ENCODE measurements at places on chromosomes 5 and 9.

DNA sequence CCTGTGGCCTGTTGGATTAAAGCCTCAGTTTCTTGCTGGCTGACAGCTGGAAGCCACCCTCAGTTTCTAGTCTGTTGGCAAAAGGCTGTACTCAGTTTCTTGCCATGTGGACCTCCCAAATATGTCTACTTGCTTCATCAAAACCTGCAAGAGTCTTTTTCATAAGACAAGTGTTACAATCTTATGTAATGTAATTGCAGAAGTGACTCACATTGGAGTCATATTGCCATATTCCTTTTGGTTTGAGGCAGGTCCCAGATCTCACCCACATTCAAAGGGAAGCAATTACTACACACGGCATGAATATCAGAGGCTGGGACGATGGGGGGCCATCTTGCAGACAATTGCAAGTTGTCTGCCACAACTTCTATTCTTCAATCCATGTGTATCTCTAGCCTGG is 286.7 kb upstream of the IL12B start:
- DNase-seq: no peak

- no peak for DNase-seq
Observed at GRCh38 chr5:156947925-156948324, 15.1 kb downstream of the TIMD4 start.

DNA sequence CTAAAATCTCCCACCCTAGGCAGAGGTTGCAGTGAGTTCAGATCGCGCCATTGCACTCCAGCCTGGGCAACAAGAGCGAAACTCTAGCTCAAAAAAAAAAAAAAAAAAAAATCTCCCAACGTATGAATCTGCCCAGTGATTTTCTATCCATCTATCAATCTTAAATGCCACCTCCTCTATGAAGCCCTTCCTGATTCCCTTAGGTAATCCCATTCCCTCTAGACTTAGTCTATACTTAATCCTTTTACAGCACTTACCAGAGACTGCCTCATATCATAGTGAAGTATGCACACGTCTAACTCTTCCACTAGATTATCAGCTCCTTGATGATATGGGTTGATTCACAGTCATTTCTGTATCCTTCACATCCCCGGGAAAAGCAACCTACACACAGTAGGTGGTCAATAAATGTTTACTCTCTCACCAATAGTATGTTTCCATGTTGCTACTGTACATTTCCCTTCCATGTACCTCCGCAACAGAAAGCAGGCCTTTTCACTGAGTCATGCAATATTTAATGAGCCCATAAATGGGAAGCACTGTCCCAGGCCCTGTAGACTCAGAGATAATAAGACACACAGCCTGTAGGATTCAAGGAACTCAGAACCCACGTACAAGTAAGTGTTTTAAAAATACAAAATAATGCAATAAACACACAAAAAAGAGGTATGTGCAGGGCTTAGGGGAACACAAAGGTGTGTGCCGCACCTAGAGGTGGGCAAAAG is 1.2 kb downstream of the DROSHA start:
- no peak for DNase-seq

DNA sequence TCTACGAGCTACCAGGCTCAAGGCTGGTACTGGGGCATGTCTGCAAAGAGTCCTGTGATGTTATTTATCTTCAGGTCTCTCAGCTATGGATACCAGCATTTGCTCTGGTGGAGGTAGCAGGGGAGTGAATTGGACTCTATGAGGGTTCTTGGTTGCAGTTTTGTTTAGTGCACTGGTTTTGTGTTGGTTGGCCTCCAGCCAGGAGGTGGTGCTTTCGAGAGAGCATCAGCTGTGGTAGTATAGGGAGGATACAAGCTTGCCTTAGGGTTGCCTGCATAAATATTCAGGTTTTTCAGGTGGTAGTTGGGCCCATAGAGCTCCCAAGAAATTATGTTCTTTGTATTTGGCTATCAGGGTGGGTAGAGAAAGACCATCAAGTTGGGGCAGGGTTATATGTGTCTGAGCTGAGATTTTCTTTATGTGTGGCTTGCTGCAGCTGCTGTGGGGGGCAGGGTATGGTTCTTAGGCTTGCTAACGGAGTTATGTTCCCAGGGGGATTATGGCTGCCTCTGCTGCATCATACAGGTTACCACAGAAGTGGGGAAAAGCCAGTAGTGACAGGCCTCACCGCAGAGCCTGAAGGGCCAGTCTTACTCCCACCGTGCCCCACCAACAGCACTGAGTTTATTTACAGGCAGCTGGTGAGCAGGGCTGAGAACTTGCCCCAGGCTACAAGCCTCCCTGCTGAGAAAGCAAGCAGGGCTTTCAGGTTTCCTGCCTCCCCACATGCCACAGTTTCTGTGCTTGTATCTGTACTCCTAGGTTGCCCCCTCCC is 9.7 kb upstream of the RIOK2 start:
- DNase-seq: no peak

- no peak for DNase-seq
Observed at GRCh38 chr9:137390553-137391410, 32.2 kb downstream of the EXD3 start.

- DNase-seq: no peak
Observed at GRCh38 chr5:28463728-28464127, 1425.3 kb upstream of the CDH9 start.

GRCh38 chr9:98826716-98827115 is 19.2 kb downstream of the GALNT12 start:
- DNase-seq: no peak

DNA sequence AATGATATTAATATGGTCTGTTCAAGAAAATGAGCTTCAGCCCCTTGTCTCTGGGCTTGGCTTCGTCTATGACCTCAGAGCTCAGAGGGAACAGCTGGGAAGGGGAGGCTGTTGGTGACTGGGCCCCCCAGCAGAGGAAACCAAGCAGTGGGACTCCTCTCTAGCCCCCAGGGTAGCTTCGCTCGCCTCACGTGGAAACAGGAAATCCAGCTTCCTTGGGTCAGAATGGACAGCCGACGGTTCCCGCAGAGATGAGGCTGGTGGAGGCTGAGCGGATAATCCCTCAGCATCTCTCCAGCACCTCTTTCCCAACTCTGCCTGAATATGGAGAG is 37.2 kb upstream of the ICE1 start:
- no peak for DNase-seq

DNA sequence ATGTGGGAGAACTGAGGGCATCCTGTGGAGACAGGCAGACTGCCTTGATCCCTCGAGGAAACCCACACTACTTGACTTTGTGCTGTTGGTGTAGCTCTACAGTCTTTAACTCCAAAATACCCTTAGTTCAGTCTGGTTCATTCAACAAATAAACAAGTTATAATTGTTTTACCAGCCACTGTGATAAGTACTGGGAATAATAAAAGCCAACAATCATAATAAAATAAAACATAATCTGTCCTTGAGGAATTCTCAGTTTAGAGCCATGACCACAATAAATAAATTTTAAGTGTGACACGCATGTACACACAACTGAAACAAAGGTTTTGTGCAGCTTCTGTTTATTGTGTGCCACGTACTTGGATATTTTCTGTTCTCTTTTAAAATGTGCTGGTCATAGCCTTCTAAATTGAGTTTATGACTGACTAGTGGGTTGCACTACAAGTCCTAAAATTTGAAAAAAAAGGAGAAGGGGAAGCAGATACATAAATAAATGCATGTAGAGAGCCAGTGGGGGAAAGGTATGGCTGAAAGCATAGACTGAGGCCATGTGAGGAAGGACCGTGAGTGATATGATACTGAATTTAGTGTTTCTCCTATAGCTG is 6.2 kb upstream of the SCAMP1 start:
- DNase-seq: no peak

DNA sequence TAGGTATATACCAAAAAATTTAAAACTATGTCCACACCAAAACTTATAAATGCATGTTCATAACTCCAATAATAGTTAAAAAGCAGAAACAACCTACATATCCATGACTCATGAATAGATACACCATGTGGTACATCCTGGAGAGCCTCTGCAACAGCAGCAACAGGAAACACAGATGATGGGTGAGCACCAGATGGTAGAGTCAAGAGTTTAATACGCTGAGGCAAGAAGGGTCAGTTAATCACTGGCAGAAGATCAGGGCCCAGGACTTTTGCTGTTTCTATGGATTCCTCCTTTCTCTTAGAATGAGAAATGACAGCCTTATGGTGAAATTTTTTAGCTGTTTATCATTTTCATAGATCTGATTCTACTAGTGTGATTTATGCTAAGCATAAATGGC is 351.8 kb upstream of the ADAMTSL1 start:
- DNase-seq: no peak

- no peak for DNase-seq
Observed at GRCh38 chr5:8884029-8884428, 661.8 kb downstream of the SEMA5A start.

DNA sequence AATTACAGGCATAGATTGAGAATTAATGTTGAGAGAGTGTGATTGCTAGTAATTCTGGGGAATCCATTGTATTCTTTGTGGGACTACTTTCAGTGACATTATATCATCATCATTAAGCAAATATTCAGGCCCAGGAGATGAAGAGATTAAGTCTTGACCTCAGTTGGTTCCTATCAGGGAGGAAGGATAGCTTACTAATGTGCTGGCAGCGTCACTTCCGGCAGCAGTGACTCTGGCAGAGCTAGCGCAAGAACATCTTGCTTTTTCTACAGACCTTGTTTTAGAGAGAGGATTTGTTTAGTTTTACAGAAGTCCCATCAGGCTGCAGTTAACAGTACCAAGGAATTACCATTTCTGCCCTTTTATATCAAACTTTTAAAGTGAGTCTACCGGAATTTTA is 20.3 kb downstream of the OSTF1 start:
- no peak for DNase-seq

All from RWPE2 (cell line).